ENCODE measurements at places on chromosomes 11 and 22. TPM values are rescaled to one million over a fixed set of nuclear protein-coding genes. Genes with fewer than 3 reads are reported as not detected.
A peak's percentile ranks its signal among the peaks of the same experiment; 100 is the strongest.

The NUCB2 gene
- total RNA-seq = 59.9 TPM

The CNGA4 gene
- 0.21 TPM for total RNA-seq

The SPA17 gene
- total RNA-seq = 4.7 TPM

The APOBEC3H gene
- 7.3 TPM for total RNA-seq

GRCh38 chr22:22397292-22397870 lies 111.2 kb downstream of the ZNF280B start:
- no peak overlapping the region for H3K4me3 ChIP-seq
- no peak for DNase-seq
- H3K4me1 ChIP-seq = no peaks in the 10 kb centered on the region
- H3K27ac ChIP-seq = no peak overlapping the region
- peaks cover 4% of the 10 kb centered on the region for H3K27me3 ChIP-seq

GRCh38 chr11:30527566-30527965 lies 58.6 kb downstream of the MPPED2 start:
- no peak for DNase-seq
- H3K36me3 ChIP-seq = no peaks in the 10 kb centered on the region
- H3K27ac ChIP-seq = no peak overlapping the region
- no peak overlapping the region for H3K4me3 ChIP-seq
- no peaks in the 10 kb centered on the region for H3K4me1 ChIP-seq

- no peak overlapping the region for H3K27ac ChIP-seq
- DNase-seq = no peak
- H3K27me3 ChIP-seq = no peaks in the 10 kb centered on the region
- peaks cover 20% of the 10 kb centered on the region for H3K4me1 ChIP-seq
- no peaks in the 10 kb centered on the region for H3K36me3 ChIP-seq
These were observed 39.2 kb upstream of the AMPD3 start for GRCh38 chr11:10415817-10416392.

DNA sequence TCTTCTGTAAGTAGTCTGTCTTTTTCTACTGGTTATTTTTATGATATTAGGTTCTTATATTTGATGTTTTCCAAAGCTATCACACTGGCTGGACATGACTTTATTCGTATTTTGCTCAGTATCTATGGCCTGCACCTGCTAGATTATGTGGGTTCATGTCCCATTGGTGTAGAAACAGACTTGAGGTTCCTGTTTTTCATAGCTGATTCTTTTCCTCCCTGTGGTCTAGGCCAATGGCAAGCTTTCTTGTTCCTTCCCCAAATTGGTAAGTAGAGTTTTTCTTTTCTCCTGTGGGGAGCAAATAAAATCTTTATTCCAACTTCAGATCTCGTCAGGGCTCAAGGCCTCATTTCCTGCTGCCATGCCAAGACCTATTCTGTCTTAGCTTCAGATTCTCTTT lies 30.2 kb upstream of the SWAP70 start:
- no peak for DNase-seq
- H3K36me3 ChIP-seq = no peaks in the 10 kb centered on the region
- H3K27me3 ChIP-seq = no peaks in the 10 kb centered on the region

DNA sequence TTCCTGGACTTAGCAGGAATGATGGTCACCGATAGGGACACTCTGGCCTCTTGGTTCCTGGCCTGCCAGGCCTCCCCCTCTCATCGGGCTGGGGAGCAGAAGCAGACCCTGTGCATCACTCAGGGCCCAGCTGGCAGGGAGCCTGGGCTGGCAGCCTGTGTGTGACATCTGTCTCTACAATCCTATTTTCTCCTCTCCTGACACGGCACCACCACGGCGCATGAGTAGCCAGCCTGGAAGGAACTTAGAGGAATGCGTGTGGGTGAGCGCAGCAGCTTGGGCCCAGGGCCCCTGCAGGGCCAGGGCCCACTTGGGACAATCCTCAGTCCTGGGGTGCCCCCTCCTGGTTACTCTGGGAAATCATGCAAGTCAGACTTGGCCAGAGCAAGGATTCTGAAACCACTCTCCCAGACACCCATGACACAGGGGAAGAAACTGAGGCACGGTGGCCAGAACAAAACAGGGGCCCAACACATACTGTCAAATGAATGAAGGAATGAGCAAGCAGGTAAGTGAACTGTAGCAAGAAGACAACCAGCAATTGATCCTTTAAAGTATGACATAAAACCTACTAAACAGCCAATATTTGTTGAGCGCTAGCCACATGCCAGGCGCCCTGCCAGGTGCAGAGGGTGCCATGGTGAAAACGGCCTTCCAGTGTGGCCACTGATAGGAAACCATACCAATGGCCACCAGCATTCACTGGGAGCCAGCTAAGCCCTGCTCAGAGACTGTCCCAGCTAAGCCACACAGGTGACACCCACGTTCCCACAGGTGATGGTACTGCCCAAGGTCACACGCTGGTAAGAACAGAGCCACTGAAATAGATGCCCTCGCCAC lies 13.3 kb downstream of the RSPH14 start:
- no peak overlapping the region for H3K27ac ChIP-seq
- H3K36me3 ChIP-seq = no peaks in the 10 kb centered on the region
- no peaks in the 10 kb centered on the region for H3K4me1 ChIP-seq
- peak; percentile 84 for DNase-seq

GRCh38 chr11:3686751-3687150 lies 15.6 kb upstream of the CHRNA10 start:
- H3K4me3 ChIP-seq = no peak overlapping the region
- peaks cover 5% of the 10 kb centered on the region for H3K4me1 ChIP-seq
- peaks cover 46% of the 10 kb centered on the region for H3K36me3 ChIP-seq
- DNase-seq = no peak
- no peaks in the 10 kb centered on the region for H3K27me3 ChIP-seq

Measured in activated CD4-positive, alpha-beta T cell treated with anti-CD3 and anti-CD28 coated beads for 36 hours (primary cell).